ENCODE measurements at places on chromosomes 6 and 20. TPM values are rescaled to one million over a fixed set of nuclear protein-coding genes. Genes with fewer than 3 reads are reported as not detected.

DNA sequence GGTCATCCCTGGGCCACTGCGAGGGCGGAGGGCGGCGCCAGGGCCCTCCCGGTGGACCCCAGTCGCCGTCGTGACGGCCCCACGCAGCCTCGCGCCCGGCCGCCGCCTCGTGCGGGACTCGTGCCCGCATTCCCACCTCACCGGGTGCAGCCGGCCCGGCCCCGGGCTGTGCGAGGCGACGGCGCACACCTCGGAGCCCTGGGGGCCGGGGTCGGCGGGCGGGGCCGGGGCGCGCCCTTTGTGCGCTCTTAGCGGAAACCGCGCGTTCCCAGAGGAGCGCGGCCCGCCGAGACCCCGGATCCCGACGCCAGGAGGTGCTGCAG lies 5.5 kb upstream of the DLL1 start:
- no peak for DNase-seq
- H3K4me1 ChIP-seq, result peaks cover 48% of the 10 kb centered on the region
- no peak overlapping the region for H3K27ac ChIP-seq
- peaks cover 34% of the 10 kb centered on the region for H3K27me3 ChIP-seq
- H3K36me3 ChIP-seq, result no peaks in the 10 kb centered on the region
- H3K4me3 ChIP-seq, result peak overlapping the region; percentile 62

OVOL2 gene
- not detected for total RNA-seq

GRCh38 chr6:31172973-31173384 lies 2.5 kb upstream of the POU5F1 start:
- H3K36me3 ChIP-seq, result no peaks in the 10 kb centered on the region
- no peak overlapping the region for H3K4me3 ChIP-seq
- no peak for DNase-seq
- H3K27ac ChIP-seq, result no peak overlapping the region
- no peaks in the 10 kb centered on the region for H3K27me3 ChIP-seq

GRCh38 chr6:30875244-30876038 lies 8.9 kb upstream of the DDR1 start:
- no peak for DNase-seq
- peaks cover 9% of the 10 kb centered on the region for H3K4me1 ChIP-seq
- no peak overlapping the region for H3K4me3 ChIP-seq
- no peak overlapping the region for H3K27ac ChIP-seq
- no peaks in the 10 kb centered on the region for H3K36me3 ChIP-seq

DNA sequence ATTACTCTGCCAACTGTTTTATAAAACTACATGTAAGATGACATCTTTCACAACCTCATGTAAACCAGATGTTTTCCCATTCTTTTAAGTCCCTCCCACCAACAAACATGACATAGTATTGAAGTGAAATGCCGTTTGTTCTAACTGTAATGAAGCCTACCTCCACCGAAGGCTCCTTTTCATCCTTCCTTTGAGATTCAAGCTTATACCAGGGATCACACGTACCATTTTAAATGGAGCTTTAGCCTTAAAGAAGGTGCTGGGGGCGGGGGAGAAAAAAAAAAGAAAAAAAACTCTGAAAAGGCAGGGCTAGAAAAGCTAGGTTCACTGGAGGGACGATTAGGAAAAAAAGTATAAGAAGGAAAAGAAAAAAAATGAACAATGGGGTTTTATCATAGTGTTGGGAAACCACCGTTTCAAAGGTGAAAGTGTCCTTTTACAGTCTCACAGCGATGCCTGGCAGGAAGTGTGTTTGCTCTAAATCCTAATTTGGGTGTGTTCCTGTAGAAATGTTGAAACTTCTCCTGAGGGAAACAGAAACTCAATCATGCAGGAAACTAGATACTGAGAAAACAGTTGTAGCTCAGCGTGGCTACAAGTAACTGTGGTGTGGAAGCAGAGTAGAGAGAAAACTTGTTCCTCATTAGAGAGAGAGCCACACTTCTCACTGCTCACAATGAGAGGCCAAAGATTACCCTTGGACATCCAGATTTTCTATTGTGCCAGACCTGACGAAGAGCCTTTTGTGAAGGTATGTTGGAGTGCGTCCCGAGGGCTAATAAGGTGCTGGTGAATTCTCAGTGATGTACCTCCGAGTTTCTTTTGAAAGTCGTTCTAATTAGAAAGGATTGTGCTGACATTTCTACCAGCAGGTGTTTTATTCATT lies 37.6 kb upstream of the HINT3 start:
- peak overlapping the region; percentile 49 for H3K4me3 ChIP-seq
- H3K36me3 ChIP-seq, result peaks cover 75% of the 10 kb centered on the region
- no peaks in the 10 kb centered on the region for H3K27me3 ChIP-seq
- H3K4me1 ChIP-seq, result no peaks in the 10 kb centered on the region
- no peak for DNase-seq
- no peak overlapping the region for H3K27ac ChIP-seq

Data from heart right ventricle (tissue), 16 donors.